ENCODE measurements at places on chromosomes 3 and 15.

DNA sequence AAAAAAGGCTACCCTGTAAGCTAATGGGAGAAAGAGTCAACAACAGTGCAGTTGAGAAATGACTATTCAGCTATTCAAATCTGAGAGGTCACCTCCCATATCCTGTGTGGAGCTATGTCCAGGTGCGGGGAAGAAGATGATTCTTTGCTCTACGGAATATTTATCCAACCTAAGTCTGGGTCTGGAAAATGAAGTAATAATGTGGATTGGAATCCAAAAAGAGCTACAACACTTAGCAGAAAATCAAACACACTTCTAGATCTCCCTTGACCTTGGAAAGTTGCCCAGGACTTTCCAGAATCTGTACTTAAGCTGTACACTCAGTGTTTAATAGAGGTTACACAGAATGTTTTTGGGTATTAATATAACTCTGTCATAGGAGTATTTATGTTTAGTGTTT, 251.9 kb downstream of the NAALADL2 start:
- DNase-seq: no peak

GRCh38 chr3:6321999-6322398, 538.9 kb upstream of the GRM7 start:
- DNase-seq: no peak

- DNase-seq: no peak
These were observed 1.1 kb upstream of the SUCLG2 start for GRCh38 chr3:67655364-67656121.

DNA sequence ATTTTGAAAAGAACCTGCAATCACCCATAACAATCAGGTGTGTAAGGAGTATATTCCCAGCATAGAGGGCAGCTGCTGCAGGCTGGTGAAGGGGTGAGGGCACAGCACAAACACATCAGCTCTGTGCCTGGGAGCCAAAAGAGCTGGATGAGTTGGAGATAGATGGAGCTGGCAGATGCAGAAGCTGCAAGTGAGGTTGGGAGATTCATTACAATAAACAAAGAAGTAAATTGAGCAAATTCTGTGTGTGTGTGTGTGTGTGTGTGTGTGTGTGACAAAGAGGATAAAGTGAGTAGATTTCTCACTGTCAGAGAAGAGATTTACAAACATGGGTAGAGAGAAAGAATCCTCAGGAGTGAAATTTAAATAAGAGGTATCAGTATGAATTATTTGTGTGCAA, 994.7 kb downstream of the EPHA3 start:
- no peak for DNase-seq

GRCh38 chr3:13378155-13378554, 42.0 kb downstream of the NUP210 start:
- no peak for DNase-seq

- no peak for DNase-seq
These were observed 34.8 kb downstream of the SLC12A8 start for GRCh38 chr3:125177746-125178145.

GRCh38 chr3:144409319-144409718, 437.7 kb downstream of the DIPK2A start:
- no peak for DNase-seq

- no peak for DNase-seq
These were observed 41.6 kb downstream of the USF3 start for GRCh38 chr3:113654851-113655250.
